GM23248 (cell line): ENCODE measurements at places on chromosomes 12 and 14.

- DNase-seq: no peak
Measured at GRCh38 chr12:51521554-51522276, 69.3 kb upstream of the SCN8A start.

GRCh38 chr14:103050935-103051334, 6.4 kb downstream of the CDC42BPB start:
- no peak for DNase-seq

- DNase-seq: no peak
Measured at GRCh38 chr14:102873131-102873530, 49.3 kb upstream of the AMN start.

- no peak for DNase-seq
Measured at GRCh38 chr12:83179999-83180398, 493.3 kb downstream of the TMTC2 start.

- DNase-seq: no peak
Measured at GRCh38 chr12:12017798-12018197, 52.9 kb upstream of the BCL2L14 start.

GRCh38 chr12:84056-84455, 17.5 kb downstream of the IQSEC3 start:
- no peak for DNase-seq

- DNase-seq: no peak
Measured at GRCh38 chr14:41629876-41630275, 23.2 kb downstream of the LRFN5 start.

GRCh38 chr14:102565331-102565887, 27.0 kb upstream of the RCOR1 start:
- no peak for DNase-seq

- no peak for DNase-seq
Measured at GRCh38 chr14:104290058-104290667, 151.8 kb downstream of the KIF26A start.

DNA sequence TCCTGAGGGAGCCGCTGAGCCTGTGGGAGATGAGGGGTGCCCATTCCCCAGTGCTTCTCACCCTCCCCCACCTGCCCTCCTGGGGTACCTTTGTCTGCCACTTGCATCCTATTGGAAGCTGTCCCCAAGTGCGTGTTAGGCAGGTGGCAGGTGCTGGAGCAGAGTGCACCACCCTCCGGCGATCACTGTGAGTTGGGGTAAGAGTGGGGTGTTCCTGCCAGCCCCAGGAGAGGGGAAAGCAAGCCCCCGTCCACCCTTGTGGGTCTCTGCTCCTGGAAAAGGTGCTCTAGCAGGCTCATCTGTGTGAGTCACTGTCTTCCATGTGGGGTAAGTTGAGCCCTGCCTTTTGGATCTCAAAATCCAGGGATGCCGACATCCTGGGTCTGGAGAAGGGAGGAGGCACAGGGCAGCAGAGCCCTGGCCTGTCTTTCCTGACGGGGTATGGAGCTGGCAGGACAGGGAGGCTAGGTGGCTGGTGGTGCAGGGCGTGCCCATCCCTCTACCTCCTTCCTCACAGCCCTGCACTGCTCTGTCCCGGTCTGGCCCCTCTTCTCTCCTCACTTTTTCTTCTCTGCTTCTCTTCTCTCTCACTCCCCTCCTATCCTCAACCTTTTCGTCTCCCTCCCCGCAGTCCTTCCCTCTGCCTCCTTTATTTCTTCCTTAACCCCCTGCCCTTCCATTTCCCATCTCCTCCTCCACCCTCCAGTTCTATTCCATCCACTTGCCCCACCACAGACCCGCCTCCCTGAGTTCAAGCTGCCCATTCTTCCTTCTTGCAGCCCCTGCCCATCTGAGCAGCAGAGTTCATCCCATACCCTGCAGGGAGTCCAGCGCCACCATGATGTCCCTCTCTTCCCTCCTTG, 20.1 kb upstream of the KRT7 start:
- no peak for DNase-seq

- DNase-seq: peak; percentile 5
Measured at GRCh38 chr14:60350366-60350720, 101.3 kb downstream of the PPM1A start.

GRCh38 chr12:1529862-1530591, 64.4 kb downstream of the FBXL14 start:
- DNase-seq: peak; percentile 72

- DNase-seq: no peak
Measured at GRCh38 chr12:128312661-128313060, 45.7 kb downstream of the TMEM132C start.

- no peak for DNase-seq
Measured at GRCh38 chr12:32997471-32997870, 100.9 kb upstream of the PKP2 start.

DNA sequence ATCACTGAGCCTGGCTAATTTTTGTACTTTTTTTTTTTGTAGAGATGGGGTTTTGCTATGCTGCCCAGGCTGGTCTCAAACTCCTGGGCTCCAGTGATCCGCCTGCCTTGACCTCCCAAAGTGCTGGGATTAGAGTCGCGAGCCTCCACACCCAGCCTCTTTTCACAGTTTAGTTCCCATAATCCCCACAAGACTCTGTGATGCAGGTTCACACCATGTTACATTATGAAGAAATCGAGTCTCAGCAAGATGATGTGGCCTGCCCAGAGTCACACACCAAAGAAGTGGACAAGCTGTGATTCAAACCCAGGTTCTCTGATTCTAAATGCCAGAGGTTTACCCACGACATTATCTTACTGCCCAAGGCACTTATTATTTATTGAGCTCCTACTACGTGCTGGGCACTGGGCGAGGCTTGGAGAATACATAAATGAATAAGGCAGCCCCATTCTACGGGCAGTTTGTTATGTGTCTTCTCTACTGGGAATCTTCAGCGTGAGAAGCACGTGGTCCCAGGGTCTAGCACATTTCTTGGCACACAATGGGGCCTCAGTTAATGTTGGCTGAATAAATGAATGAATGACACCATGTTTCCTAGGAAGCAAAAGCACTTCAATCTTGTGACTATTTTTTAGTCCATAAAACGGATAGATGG, 23.5 kb upstream of the OASL start:
- no peak for DNase-seq

GRCh38 chr14:28635387-28635786, 131.2 kb upstream of the FOXG1 start:
- peak; percentile 42 for DNase-seq

- DNase-seq: no peak
Measured at GRCh38 chr12:124317400-124317799, 22.5 kb downstream of the RFLNA start.

DNA sequence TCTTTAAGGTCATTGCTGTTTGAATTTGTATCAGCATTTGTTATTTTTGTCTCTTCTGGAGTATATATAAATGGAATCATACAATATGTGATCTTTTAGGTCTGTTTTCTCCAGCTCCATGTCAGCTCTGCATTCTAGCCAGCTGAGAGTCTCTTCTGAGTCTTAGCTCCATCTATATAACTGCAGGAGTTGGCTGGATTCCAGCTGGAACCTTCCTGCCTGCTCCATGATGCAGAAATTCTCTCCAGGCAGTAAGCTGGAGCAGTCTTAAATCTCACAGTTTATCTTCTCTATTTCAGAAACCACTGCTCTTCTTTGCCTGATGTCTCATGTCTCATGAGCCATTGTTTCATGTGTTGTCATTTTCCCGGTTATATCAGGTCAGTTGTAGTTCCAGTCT, 827.6 kb downstream of the NRXN3 start:
- peak; percentile 34 for DNase-seq

GRCh38 chr12:46577063-46577776, 204.6 kb upstream of the SLC38A2 start:
- DNase-seq: no peak

- no peak for DNase-seq
Measured at GRCh38 chr12:29578070-29578469, 80.6 kb upstream of the OVCH1 start.

DNA sequence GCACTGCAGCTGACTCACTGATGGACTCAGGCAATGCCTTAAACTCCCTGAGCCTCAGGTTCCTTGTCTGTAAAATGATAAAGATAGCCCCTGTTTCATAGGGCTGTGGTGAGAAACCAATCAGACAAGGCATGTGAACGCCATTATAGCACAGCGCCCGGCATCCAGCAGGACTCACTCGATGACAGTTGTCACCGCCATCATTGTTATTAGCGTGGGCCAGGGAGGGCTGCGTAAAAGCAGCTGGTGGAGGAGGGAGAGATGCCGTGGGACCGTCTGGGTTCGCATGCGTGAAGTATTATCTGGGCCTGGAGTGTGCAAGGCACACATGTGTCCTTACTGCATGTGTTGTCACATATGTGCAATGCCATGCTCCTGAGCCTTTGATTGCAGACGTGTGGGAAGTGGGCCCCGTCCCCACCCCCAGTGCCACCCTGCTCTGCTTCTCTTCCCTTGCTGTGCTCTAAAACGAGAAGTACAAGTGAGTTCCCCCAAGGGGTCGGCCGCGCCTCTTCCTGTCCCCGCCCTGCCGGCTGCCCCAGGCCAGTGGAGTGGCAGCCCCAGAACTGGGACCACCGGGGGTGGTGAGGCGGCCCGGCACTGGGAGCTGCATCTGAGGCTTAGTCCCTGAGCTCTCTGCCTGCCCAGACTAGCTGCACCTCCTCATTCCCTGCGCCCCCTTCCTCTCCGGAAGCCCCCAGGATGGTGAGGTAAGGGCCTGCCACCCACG, at the start of gene PTPN6:
PTPN6 (plus strand) TSS at position 546 of the 730 bp plus-strand sequence; CDS start at position 703, 157 bp downstream.
- DNase-seq: no peak

GRCh38 chr12:128994856-128995255, 141.6 kb downstream of the GLT1D1 start:
- DNase-seq: no peak

GRCh38 chr12:48979602-48980388, 1.7 kb downstream of the WNT1 start:
- DNase-seq: peak; percentile 42

GRCh38 chr12:46553266-46553665, 180.7 kb upstream of the SLC38A2 start:
- peak; percentile 88 for DNase-seq

GRCh38 chr12:52228366-52228765, 4.7 kb upstream of the KRT7 start:
- no peak for DNase-seq

DNA sequence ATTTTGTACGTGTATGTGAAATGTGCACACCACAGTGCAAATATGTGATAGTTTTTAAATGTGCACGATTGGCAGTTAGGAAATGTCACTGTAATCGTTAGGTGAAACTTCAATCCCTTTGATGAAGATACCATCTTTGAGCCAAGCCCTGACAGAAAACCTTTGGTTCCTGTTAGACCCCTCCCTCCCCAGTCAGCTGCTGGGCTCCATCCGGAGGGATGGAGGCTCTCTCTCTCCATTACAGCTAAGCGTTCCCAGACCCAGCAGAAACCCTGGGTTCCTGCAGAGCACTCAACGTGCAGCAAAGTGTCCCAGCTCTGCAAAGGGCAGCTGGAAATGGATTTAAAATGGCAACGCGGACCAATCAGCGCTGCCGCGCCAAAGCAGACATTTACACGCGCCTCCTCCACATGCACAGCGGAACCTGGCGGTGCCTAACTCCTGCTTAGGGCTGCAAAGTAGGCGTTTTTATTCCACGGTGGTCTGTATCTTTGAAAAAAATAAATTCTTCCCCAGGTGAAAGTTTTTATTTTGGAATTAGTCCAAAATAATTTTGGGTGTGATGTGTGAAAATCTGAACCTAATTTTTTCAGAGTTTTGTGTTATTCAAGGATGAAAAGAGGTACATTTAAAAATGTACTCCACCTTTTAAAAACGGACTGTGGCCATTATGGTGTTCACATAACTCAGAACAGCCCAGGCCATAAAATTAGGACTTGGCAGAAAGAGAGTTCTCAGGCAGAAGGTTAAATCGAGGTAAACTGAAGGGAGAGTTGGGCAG, 1.4 kb upstream of the HMGA2 start:
- DNase-seq: peak; percentile 42

GRCh38 chr12:131917139-131917710, 11.9 kb upstream of the PUS1 start:
- DNase-seq: no peak

GRCh38 chr14:97594306-97594705, 797.1 kb downstream of the VRK1 start:
- no peak for DNase-seq

DNA sequence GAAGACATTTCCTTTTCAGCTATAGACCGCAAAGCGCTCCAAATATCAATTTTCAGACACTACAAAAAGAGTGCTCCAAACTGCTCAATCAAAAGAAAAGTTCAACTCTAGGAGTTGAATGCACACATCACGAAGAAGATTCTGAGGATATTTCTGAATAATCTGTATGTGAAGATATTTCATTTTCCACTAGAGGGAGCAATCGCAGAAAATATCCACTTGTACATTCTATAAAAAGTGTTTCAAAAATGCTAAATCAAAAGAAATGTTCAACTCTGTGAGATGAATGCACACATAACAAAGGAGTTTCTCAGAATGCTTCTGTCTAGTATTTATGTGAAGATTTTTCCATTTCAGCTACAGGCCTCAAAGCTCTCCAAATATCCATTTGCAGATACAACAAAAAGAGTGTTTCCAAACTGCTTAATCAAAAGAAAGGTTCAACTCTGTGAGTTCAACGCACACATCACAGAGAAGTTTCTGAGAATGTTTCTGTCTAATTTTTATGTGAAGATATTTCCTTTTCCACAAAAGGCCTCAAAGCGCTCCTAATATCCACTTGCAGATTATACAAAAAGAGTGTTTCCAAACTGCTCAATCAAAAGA, 643.8 kb upstream of the ALG10B start:
- DNase-seq: peak; percentile 22

DNA sequence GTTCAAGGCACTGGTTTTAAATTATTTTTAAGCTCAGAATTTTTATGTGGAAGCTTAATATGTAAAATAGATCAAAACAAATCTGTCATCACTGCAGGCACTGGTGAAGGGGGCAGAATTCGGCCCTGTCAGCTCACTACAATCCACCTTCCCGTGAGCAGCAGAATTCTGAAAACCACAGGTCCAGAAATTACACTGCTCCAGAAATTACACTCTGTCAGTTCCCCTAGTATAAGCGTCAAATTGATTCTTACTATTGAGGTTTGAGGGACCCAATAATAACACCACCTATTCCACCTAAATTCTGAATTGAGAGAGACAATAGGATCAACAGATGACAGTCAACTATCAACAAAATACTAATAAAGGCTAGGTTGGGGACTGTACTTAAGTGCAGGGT, 245.5 kb downstream of the PHLDA1 start:
- DNase-seq: no peak

DNA sequence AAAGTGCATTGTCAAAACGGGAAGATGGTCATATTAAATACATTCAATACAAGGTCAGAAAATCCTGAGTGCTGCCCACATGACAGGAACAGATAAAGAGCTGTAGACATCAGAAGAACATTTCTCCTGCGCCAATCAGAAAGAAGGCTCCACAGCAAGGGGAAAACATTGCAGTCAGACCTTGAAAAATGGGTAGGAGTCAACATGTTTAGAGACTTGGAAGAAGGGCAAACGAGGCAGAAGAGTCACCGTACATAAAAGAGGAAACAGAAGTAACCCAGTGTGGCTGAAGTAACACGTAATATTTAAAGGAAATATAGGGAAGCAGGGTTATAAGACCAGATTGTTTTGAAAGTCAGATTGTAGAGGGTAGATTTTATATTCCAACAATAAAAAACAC, 11.9 kb downstream of the SPPL3 start:
- no peak for DNase-seq

- peak; percentile 97 for DNase-seq
Measured at GRCh38 chr14:51442513-51443175, 202.6 kb downstream of the TMX1 start.
